ENCODE measurements at places on chromosomes 4 and X.

GRCh38 chr4:167176723-167177367 is 57.4 kb downstream of the SPOCK3 start:
- no peak for DNase-seq

- no peak for DNase-seq
Observed at GRCh38 chrX:131881194-131881593, 141.9 kb upstream of the STK26 start.

DNA sequence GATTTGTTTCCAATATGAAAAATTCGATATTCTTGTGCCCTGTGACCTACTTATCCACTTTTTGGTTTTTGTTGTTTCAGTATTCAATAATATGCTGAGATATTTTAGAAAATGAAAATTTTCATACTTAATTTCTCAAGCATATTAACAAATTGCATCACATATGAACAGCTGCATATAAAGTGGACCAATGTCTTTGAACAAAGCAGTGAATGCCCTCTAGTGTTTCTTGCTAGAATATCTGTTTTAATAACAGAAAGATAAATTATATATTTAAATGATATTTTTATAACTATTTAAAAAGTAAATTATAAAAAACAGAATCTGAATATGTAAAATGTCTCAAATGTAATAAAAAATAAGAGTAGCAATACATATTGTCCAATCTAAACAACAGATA is 31.7 kb upstream of the INTU start:
- DNase-seq = no peak

DNA sequence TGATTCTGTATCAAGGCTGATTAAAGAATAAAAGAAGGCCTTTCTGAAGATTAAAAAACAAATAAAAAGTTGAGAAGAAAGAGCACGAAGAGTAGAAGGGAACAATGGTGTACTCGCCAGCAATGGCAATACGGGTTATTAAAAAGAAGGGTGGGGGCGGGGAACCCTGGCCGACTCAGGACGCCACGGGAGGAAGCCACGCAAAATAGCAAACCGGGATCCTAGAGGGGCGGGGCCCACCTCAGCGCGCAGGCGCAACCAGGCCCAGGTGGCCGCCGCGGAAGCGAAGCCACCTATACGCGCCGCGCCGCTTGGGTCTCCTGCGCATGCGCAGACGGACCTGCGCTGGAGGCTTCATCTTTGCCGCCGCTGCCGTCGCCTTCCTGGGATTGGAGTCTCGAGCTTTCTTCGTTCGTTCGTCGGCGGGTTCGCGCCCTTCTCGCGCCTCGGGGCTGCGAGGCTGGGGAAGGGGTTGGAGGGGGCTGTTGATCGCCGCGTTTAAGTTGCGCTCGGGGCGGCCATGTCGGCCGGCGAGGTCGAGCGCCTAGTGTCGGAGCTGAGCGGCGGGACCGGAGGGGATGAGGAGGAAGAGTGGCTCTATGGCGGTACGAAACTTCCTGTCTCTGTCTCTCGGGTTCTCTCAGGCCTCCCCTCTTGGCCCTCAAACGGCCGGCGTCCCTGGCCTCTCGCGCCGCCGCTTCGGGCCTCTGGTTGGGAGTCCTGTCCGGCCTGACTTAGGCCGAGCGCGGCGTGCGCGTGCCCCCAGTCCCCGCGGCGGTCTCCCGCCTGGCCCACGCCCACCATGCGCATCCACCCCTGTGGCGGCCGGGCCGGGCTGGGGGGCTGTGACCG is at the start of gene FIP1L1:
Gene FIP1L1 (plus strand): TSS at position 323 of the 852 bp plus-strand sequence. CDS start 198 bp downstream, at position 521.
- DNase-seq = peak; percentile 82

DNA sequence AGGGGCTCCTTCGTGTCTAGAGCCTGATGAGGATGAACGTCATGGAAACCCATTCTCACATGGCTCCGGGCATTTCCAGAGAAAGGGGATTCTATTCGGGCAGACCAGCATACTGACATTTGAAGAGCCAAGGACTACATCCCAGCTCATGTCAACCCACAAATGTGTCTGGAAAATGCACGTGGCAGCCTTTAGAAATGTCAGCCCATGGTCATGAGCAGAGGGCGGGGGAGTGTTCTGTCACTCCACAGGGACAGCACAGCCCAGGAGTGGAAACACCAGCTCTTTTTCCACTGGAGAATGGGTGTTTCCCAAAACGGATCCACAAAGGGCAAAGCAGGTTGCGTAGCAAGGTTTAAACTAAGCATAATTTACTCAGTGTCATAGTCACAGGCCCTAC is 207.0 kb downstream of the BCOR start:
- DNase-seq = no peak

DNA sequence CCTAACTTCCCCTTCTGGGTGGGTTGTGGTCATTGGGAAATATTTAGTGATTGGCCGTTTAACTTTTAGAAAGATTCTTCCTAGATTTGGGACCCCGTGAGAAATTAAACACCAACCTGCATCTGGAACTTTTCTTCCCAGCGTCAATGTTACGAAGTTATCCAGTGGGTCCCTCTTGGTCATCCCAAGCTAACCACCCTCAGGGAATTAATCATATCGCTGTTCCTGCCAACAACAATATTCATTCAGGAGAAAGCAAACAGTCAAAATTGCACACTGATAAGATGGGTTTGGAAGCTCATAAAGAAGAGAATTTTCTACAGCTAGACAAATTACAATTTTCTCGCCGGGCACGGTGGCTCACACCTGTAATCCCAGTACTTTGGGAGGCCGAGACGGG is 121.2 kb upstream of the STX18 start:
- no peak for DNase-seq

DNA sequence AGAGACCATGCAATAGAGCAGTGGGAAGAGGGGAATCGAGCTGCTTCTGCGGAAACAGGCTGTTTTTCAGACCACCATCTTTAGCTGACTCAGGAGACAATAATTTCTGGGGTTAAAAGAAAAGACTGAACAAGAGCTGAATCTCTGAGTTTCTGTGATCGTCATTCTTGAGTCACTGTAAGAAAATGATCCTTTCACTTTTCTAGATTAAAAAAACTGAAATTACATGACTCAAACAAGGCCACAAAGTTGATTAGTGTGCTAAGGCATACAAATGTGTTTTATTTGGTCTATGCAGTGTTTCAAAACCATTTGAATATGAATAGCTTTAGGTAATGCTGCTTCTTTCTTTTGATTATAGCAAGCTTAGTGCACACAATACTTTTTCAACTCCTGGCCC is 194.4 kb upstream of the RPL34 start:
- no peak for DNase-seq

- peak; percentile 55 for DNase-seq
Observed at GRCh38 chrX:18984381-18985185, 669 bp upstream of the PHKA2 start.

DNA sequence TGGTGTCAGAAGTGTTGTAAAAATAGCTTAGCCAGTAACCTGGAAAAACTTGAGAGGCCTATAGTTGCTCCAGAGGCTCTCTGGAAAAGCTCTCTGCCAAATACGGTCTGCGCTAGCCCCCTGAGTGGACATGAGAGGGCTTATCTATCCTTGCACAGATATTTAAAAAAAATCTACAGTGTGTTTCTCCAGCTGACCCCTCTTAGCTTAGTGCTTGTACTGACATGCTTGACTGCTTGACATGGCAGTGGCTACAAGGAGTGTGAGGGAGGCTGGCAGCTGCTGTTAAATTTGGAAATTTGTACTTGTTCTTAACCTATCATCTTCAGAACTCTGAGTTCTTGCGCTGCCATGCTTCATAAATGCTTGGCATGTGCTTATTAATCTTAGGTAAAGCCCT is 229.2 kb downstream of the RBMX2 start:
- DNase-seq = no peak

DNA sequence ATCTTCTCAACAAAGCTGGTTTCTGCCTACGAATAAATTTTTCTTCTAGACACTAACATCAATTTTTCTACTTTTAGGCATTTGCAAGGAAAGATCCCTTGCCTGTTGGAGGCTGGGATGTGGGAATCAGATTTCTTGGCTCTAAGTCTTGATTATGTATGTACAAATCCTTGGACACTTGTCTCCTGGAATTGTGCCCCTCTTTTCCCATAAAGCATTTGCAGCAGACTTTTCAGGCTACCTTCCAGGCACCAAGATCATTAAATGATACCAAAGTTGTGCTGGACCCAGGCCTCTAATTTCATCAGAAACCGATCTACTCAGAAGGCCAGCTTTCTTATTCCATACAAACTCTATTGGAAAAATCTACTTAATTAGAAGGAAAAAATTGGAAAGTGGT is 339.5 kb upstream of the DIPK2B start:
- DNase-seq = no peak
